Pulmonary artery endothelial cell (primary cell): ENCODE measurements at places on chromosomes 5 and 9. TPM values are rescaled to one million over a fixed set of nuclear protein-coding genes. Genes with fewer than 3 reads are reported as not detected.

DNA sequence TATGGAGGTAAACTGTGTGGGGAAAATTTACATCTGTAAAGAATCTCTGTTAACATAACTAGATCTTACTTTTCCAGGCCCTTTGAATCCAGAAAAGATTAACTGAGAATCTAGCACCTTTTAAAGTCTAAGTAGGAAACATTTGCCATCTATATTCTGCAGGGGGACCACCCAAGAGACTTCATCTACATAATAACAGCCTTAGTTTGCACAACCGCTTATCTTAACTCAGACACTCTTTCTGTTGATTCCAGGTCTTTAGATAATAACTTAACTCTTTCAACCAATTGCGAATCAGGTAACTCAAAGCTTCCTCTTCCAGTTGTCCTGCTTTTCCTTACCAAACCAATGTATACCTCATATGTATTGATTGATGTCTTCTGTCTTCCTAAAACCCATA lies 53.4 kb downstream of the GDNF start:
- no peak for DNase-seq

GRCh38 chr5:67366276-67366675 lies 169.7 kb upstream of the CD180 start:
- DNase-seq: no peak

GRCh38 chr9:124037790-124038189 lies 26.2 kb downstream of the LHX2 start:
- DNase-seq: no peak

- DNase-seq: no peak
These were observed 115.2 kb downstream of the LHFPL2 start for GRCh38 chr5:78533356-78533755.

DNA sequence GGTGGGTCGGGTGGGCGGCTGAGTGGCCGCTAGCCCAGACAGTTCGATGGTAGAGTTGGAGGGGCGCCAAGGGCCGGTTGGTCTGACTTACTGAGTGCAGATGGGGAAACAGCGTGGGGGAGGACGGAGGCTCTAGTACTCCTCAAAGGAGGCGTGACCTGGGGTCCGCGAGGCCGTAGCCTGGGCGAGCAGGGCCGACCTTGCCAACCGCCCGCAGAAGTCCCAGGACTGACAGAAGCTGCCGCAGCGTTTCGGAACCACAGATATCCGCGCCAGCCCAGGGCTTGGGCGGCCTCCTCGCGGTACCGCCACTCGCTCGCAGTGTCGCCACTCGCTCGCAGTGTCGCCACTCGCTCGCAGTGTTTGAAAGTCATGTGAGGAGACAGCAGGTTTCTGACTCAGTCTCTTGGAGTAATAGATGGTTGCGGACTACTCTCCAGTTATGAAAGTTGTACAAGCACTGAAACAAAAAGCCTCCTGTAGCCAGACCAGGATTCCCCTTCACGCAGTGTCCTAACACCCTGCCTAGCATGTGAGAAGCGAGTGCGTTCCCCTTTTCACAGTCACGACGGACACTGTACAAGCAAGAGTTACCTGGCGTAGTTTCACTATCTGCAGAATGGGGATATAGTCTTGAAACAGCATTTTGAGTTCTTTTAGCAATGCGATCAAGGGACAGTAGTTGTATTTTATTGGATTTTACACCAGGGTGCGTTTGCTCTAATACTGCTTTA lies 674 bp downstream of the TMEM38B start:
- no peak for DNase-seq

- DNase-seq: no peak
These were observed 224.1 kb downstream of the ACTL7B start for GRCh38 chr9:108631496-108632285.

Gene FOXD4L6
- total RNA-seq: 0.07 TPM in 1 of 2 replicates, not detected in the other

Gene PAM
- 199 and 229 TPM in 2 replicates for total RNA-seq

Gene NEUROG1
- total RNA-seq: not detected in 2 replicates

Gene PKD2L2
- total RNA-seq: not detected in 2 replicates
